NCI-H2107 (cell line): ENCODE measurements at places on chromosomes 1 and 21.
A peak's percentile ranks its signal among the peaks of the same experiment; 100 is the strongest.

DNA sequence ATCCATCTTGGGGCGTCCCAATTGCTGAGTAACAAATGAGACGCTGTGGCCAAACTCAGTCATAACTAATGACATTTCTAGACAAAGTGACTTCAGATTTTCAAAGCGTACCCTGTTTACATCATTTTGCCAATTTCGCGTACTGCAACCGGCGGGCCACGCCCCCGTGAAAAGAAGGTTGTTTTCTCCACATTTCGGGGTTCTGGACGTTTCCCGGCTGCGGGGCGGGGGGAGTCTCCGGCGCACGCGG lies 282 bp upstream of the SOD1 start:
- no peak for DNase-seq

DNA sequence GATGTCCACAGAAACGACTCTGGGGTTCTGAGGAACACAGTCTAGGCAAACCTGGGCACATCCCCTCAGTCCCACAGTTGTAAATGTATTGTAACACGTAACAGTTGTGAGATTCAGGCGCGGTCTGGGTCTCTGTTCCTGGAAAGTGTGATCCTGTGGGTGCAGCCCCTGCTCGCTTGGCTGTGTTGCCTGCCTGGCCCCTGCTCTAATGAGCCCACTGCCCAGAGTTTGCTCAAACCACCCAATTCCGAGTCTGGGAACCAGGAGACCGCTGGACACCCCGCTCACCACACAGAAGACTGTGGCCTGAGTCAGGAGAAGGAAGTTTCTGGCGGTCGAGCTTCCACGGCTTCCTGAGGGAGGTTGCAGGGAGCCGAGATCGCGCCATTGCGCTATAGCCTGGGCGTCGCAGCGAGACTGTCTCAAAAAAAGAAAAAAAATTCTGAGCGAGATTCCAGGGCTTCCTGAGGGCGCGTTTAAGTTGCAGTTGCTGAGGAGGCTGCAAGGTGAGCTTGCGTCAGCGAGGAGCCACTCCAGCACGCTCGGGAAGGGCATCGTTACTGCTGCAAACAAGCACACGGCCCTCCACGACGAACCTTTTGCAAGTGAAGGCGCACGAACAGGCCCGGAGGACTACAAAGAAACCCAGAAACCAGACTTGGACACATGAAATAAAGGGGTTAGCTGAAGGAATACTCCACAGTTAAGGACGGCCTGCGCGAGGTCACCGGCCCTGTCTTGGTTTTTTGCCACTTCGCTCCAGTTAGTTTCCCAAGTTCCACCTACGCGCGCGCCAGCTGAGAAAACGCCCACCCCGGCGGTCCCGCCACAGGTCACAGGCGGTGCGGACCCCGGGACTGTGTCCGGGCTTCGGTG lies 1.1 kb downstream of the C21orf58 start:
- DNase-seq: no peak

- no peak for DNase-seq
These were observed 19.8 kb upstream of the PTAFR start for GRCh38 chr1:28196330-28196729.

DNA sequence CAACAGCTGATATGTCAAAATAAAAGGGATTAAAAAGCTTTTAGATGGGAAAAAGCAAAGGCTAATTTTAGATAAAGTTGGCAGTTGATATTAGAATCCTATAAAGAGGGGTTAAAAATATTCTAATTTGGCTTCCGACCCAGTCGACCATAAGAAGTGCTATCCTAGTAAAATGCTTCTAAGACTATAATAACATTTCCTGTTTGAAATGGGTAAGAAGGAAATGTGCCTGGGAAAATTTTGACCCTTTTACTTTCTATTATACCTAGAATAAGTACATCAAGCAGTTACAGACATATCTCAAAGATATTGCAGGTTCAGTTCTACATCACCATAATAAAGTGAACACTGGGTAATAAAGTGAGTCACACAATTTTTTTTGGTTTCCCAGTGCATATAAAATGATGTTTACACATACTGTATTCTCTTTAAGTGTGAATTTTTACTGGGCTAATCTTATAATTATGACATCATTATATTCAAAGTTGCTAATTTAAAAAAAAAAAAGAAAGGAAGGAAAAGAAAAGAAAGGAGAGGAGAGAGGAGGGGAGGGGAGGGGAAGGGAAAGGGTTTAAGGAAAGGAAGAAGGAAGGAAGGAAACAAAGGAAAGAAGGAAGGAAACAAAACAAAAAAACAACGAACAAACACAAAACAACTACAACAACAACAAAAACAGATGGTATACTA lies 308.2 kb upstream of the NR5A2 start:
- DNase-seq: no peak

- no peak for DNase-seq
These were observed 96.8 kb upstream of the TMEM51 start for GRCh38 chr1:15056515-15057285.

DNA sequence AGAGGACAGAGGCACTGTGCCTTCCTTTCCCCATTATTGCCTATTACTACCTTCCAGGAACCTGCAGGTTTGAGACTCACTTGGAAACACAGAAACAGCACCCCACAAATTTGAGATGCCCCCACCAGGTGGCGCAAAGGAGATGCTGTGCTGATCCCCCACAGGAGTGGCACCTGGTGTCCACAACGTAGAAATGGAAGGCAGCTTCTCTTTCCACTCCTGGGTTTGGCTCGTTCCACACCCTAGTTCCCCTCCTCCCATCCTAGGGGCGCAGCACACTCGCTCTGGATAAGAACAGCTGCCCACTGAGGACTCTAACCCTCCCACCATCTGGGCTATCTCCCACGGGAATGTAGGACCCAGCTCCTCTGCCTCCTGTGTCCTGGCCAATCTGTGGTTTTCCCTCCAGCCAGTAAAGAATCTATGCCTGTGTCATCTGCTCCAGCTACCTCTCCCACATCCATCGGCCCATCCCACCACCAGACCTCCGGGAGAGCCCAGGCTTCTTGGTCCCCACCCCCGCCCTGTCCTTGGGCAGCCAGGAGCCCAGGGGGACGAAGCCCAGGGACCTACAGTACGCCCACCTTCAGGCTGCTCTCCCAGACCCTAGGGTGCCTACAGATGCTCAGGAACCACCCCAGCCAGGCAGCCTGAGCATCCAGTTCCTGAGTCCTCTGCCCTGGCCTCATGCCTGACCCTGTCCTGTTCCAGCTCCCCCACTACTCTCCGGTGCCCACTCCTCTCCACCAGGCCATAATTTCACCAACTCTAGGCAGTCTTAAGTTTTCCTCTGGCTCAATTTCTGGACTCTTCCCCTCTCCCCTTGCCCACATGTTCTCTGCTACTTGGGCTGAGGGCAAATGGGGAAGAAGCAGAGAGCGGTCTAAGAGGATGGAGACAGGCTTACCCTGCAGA lies 549 bp downstream of the THBS3 start:
- peak; percentile 88 for DNase-seq

DNA sequence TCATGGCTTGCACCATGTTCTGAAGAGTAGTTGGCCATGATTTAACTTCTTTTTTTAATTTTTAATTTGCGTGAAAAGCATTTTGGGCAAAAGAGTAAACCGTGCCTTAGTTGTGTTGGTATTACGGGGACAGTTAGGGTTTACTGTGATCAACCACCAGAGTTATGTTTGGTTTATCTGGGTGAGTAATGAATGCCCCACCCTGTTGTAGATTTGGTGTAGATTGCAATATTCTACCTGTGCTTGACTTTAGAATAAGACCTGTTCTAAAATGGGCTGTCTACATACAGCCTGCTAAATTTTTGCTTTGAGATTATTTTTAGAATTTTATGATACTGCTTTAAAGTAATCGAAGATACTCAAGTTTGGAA lies 1.4 kb downstream of the USP25 start:
- no peak for DNase-seq

DNA sequence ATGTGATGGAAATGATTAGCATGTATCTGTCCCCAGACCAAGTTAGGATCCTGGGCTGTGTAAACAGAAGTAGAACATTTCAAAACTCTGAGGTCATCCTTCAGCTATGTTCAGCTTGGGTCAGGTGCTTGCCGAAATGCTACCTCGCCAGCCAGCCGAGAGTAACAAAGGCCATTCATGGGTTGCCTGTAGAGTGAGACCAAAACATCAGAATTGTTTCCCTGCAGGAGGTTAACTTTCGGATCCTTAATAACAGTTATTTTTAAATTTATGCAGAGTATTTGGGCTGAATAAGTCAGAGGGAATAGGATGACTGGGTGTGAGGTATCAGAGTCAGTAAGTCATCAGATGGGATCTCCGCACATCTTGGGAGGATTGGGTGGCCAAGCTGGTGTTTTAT lies 35.6 kb downstream of the SMYD2 start:
- DNase-seq: no peak

GRCh38 chr1:185775501-185775900 lies 41.3 kb downstream of the HMCN1 start:
- DNase-seq: peak; percentile 38
